ENCODE measurements at places on chromosomes 2 and 18.

GRCh38 chr2:174120346-174120745 lies 128.0 kb downstream of the OLA1 start:
- DNase-seq: no peak

DNA sequence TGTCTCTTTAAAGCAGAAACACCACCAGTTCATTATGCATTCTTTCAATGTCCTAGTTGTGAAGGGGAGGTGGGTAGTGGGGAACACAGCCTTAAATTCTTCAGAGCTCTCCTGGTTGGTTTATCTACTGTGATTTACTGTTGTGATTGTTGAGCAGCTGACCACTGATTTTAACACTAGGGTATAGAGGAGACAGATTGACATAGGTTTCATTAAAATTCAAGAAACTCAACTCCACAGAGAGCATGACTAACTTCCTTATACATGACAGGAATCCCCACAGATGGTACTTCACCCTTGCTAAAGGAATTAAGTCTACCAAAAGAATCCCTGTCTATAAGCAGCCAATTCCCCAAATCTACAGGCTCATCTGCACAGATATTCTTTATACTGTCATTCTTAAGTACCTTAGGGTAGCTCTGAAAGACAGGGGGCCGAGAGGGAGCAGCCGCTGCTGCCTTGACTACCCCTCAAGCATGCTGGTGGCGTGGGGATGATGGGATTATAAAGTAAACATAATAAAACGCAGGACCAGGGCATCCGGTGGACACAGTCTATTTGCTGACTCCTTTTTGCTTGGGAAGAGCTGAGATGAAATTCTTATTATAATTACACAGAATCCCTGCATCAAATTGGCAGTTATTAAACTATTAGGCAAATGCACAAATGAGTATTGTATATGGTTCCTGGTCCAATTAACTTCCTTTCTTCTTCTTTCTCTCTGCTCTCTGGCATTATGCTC lies 1377.6 kb upstream of the PIK3C3 start:
- DNase-seq: no peak

DNA sequence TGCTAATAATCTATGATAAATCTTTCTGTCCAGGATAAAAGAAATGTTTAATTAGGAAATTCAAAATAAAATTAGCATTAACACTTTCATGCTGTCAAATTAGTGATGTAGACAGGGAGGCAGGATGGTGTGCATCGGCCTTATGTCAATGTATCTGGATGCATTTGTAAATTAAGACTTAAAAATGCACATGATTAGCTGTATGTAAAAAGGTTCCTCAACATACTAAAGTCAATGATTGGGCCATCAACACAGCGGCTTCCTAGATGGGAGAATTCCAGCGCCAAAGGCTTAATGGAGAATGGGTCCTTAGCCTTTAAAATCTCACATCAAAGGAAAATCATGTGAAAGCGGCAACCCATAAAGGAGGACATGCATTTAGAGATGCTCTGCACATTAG lies 77.5 kb upstream of the ZEB2 start:
- no peak for DNase-seq

GRCh38 chr2:43356774-43357173 lies 130.4 kb upstream of the ZFP36L2 start:
- no peak for DNase-seq

DNA sequence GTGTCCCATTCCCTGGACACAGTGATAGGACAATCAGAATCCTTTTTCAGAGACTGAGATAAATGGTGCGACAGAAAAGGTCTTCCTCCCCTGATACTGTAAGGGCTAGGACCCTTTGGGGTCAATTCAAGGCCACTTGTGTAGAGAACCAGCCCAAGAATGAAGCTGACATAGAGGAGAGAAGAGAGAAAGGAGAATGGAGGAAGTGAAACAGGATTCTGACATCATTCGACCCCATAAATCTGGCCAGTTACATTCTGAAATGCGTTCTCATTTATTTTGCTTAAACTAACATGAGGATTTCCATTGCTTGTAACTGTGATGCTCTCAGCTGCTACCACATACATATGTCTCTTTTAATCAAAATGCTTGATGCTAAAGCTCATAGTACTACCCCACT lies 148.1 kb downstream of the TMEM163 start:
- DNase-seq: no peak

DNA sequence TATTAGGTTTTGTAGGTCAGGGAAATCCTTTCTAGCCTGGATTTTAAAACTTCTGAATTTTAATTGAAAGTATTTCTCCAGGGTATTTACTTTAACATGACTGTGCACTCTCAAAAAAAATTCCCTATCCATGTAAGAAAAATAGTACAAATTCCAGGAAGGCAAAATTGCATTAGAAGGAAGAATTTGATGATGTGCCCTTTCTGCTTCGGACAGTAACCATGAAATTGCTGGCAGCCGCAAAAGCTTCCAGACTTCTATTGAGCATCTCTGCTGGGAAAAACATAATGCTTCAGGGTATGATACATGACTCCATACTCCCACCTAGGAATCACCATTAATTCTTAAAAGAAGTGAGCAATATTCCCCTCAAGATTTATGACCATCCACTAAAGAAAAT lies 17.2 kb upstream of the KLF7 start:
- no peak for DNase-seq

DNA sequence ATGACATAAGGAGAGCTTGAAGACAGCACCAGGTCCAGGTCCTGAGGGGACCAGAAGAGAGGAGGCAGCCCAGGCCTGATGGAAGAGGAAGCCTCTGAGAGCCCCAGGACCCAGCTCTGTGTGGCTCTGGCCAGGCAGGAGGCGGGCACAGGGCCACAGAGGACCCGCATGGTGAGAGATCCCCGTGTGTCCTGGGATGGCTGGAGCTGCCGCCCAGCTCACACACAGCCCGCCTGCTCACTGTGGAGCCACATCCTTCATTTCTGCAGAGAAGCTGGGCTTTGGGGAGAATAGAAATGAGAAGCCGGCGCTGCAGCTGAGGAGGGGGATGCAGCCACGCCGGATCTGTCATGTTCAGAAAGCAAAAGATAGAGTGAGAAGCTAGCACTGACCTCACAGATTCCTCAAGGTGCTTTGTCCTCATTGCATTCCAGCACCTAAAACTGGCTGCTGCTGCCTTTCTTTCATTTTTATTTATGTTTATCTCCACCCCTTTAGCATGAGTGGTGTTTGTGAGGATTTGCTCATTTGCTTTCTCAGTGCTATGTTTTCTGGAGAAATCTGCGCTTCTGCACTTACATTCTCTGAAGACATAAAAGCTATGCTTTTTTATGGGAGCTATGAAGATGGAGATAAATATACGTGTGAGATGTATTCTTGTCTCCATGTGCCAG lies 307.6 kb upstream of the MYT1L start:
- DNase-seq: no peak

GRCh38 chr2:158048327-158048726 lies 53.3 kb upstream of the UPP2 start:
- DNase-seq: no peak

GRCh38 chr2:7899241-7899640 lies 782.6 kb upstream of the ID2 start:
- no peak for DNase-seq

GRCh38 chr2:156470975-156471583 lies 34.9 kb downstream of the GPD2 start:
- no peak for DNase-seq

DNA sequence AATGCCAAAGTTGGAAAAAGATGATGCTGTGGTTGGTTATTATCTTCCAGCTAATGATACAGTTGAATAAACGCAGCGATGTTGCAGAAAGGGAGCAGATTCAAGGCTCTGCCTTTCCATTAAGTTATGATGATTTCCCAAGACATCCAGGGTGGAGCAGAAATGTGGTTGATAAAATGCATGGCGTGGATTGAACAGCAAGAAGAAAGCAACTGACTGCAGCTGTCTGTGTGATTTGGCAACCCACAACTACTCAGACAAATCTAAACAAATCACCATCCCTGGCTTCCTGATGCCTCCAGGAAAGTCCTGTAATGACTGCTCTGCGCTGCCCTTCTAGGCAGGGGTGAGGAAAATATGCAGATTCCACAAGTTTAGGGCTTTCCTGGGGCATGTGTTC lies 166.3 kb downstream of the NRP2 start:
- no peak for DNase-seq

GRCh38 chr2:239611222-239611795 lies 210.5 kb upstream of the HDAC4 start:
- DNase-seq: no peak

DNA sequence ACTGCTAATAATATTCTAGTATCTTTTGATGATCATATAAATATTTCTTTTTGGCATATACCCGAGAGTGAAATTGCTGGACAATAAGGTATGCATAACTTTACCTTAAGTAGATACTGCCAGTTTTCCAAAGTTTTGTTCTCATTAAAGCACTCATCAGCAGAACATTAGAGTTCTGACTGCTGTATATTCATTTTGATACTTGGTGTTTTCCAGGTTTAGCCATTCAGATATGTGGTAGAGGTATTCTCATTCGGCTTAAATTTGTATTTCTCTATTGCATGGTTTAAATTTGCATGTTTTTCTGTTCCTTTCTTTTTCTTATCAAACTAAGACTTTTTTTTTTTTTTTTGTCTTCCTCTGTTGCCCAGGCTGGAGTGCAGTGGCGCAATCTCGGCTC lies 18.2 kb downstream of the CYBRD1 start:
- no peak for DNase-seq

- no peak for DNase-seq
These were observed 66.1 kb downstream of the EXOC6B start for GRCh38 chr2:72759755-72760154.

DNA sequence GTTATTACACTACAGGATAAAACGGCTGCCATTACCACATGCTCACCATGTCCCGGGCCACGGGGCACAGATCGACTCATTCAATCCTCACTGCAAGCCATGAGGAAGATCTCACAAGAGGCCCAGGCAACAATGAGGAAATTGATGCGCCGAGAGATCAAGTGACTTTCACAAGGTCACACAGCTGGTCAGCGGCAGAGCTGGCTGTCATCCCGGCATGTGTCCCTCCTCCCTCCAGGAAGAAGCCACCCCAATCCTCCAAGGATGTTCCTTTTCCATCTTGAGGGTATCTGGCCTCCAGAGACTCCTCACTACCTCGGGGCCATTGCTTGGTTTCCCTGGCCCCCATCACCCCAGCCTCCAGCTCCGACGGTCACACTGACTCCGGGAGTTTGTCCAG lies 65.3 kb upstream of the GLI2 start:
- DNase-seq: no peak

- no peak for DNase-seq
These were observed 80.6 kb downstream of the EML6 start for GRCh38 chr2:54803783-54804751.

GRCh38 chr18:62977512-62977911 lies 262.2 kb downstream of the PHLPP1 start:
- DNase-seq: no peak

DNA sequence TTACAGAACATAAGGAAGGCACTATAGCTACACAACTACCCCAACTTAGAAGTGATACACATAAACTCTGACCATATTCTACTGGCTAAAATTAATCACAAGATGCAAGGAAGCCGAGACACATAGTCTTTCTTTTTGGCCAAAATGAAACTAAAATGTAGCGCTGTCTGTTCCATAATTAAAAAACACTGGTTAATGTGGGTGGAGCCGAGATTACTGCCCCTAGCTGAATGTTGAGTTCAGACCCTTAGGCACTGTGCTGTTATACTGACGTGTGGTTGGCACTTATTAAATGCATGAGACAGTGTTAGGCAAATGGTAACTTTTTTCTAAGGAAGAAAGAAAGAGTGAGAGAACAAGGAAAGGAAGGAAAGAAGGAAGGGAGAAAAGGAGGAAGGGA lies 254.6 kb upstream of the RND3 start:
- DNase-seq: no peak

DNA sequence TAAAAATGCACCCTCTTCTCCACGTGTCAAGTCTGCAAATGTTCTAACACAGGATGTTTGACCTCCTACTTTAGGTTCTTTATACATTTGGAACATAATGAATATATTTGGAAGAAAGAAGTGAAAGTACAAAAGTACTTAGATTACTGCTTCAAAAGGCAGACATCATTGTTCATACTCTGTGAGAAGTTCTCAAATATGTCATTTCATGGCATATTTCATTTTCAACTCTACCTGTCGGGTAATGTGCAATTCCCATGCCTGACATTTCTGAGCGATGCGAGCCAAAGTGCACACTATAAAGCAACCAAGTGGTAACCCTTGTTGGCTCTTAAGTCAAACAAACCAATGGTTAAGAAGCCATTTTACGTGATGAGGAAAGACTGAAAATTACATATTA lies 7.0 kb downstream of the BUB1 start:
- no peak for DNase-seq

DNA sequence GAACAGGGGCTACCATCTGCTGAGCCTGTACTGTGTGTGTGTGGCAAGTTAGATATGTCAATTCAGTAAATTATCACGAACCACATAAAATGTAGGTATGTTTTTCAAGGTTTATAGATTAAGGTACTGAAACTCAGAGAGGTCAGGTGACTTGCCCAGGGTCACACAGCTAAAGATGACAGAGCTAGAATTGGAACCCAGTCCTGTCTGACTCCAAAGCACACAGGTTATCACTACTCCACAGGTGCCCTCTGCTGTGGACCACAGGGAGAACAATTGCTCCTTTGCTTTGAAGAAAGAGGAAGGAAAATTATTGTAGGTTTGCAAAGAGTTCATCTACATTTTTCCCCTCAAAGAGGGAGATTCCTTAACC lies 229.7 kb upstream of the AGAP1 start:
- no peak for DNase-seq

DNA sequence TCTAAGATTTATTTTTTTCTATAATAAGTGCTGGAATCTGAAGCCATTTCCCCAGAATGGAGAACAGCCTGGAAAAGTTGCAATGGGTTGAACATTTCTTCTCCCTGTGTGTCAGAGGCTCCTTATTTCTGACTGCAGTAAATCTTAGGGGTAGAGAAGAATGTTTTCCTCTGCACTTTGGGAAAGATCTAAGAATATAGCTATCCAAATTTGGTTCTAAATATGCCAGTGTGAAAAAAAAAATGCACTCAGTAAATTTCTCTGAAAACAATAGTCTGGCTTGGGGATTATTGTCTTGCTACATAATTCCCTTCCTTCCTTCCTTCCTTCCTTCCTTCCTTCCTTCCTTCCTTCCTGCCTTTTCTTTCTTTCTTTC lies 19.7 kb upstream of the CYRIA start:
- no peak for DNase-seq

GRCh38 chr2:161170958-161171932 lies 11.0 kb downstream of the TANK start:
- DNase-seq: no peak

DNA sequence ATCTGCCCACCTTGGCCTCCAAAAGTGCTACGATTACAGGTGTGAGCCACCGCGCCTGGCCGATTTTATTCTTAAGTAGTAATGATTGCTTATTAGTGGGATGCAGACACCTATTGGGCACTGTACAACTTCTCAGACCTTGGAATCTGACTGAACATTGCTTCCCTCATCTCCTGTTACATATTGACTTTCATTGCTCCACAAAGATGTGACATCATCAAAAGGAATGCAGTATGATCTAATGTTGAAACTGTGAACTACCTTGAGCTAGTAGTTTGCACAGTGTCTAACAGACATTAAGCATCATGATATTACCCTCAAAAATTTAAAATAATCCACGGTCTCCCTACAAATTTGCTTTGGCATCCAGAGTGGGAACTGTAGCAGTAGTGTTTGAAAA lies 109.8 kb upstream of the SIX2 start:
- no peak for DNase-seq

Measured in NCI-H1048 (cell line).